ENCODE measurements at places on chromosomes 2 and 18. TPM values are rescaled to one million over a fixed set of nuclear protein-coding genes. Genes with fewer than 3 reads are reported as not detected.

GRCh38 chr2:234606896-234607295, 110.0 kb upstream of the ARL4C start:
- DNase-seq = peak; percentile 56

DNA sequence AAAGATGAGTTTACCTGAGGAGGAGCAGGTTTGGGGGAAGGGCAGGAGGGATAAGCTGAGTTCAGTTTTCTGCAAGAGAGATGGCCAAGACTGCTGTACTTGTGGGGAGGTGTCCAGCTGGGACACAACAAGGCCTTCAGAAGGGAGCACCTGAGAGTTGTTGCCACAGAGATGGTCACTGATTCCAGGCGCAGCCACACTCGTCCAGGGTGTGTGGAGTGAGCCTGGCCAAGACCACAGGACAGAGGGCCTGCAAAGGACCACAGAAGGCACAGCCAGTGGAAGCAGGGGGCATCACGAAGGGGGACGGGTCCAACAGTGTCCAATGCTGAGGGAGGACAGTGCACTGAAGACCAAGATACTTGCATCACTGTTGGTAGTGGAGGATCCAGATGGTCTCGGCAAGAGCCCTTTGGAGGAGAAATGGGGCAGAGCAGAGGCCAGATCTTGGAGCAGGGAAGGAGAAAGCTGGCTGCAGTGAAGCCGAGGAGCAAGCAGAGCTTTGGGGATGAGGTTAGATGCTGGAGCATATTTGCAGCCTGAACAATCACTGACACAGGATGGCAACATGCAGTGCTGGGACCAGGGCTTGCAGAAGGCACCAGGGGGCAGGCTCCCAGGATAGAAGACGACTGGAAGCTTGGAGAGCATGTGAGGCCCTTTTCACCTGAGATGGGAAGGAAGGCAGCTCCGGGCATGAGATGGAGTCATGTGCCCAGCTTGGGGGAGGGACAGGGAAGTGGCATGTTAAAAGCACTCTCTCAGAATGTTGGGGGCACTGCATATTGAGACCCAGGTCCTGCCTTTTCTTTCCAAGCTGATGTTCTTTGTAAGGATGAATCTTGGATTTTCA, 214.0 kb downstream of the CYP26B1 start:
- peak; percentile 15 for DNase-seq

GRCh38 chr18:50199921-50200320, 5.0 kb upstream of the MYO5B start:
- DNase-seq = no peak

The ATP8B1 gene
- 26.3 TPM for total RNA-seq

The CDCA7 gene
- 5.5 TPM for total RNA-seq

The TXNL4A gene
- 46.6 TPM for total RNA-seq

Data from fibroblast of villous mesenchyme (primary cell).